ENCODE measurements at places on chromosomes 3 and 15. TPM values are rescaled to one million over a fixed set of nuclear protein-coding genes. Genes with fewer than 3 reads are reported as not detected.

DNA sequence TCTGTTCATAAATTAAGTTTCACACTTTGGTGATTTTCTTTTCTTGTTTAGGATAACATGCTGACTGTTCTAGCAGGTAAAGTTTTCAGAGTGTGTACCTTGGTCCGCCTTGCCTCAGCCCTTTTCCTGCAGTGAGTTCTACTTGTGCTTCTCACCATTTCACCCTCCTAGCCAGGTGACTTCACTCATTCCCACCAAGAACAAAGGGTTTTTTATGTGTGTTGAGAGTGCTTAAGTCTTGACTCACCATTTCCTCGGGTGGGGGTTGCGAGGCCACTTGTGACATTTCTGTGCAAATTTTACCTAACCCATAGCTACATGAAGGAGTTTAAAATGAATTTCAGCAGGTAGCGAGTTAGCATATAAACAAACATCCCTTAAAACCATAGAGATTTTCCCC lies 81.4 kb downstream of the C3orf38 start:
- DNase-seq = no peak

GRCh38 chr3:140863580-140864009 lies 78.0 kb upstream of the SLC25A36 start:
- DNase-seq = peak; percentile 80

DNA sequence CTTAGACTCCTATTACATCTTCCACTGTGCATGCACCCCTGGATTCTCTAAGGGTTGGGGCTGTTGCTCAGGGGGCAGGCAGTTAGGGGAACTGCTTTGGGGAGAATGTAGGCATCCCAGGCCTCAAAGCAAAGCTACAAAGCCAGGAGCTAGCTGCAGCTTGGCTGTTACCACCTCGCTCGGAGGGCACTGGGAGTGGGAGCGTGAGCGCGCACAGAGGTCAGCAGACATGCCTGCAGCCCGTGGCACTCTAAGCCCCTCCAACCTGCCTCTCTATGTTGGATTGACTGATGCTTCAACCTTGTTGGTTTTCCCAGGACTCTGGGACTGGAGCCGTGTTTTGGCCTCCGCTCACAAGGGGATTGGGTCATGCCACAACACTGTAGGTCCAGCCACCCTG lies 69.8 kb downstream of the CPN2 start:
- DNase-seq = no peak

GRCh38 chr3:3127432-3128010 lies 781 bp downstream of the TRNT1 start:
- DNase-seq = no peak

GRCh38 chr15:95563634-95564033 lies 766.9 kb upstream of the NR2F2 start:
- no peak for DNase-seq

- no peak for DNase-seq
Observed at GRCh38 chr15:51833772-51834171, 4.3 kb downstream of the TMOD3 start.

DNA sequence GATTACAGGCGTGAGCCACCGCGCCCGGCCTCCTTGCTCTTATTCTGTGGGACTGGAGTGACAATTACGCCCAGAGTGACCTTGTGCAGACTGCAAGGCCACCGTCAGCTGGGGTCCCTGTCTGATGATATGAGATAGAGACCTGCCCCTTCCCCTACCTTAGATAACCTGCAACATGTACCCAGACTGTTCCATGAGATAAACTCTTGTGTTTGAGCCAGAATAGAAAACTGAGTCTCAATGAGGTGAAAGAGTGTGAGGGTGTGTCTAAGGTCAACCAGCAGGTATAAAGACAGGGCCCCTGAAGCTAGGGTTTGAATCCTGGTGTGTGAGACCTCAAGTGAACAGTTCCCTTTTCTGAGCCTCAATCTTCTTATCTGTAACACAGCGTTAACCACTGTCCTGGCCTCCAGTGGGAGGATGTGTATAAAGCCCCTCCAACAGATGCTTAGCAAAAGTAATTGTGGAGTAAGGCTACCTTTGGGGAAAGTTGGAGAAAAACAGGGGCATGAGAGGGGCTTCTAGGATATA lies 6.0 kb downstream of the TADA3 start:
- no peak for DNase-seq

- no peak for DNase-seq
Observed at GRCh38 chr15:78076231-78077052, 1.1 kb downstream of the TBC1D2B start.

DNA sequence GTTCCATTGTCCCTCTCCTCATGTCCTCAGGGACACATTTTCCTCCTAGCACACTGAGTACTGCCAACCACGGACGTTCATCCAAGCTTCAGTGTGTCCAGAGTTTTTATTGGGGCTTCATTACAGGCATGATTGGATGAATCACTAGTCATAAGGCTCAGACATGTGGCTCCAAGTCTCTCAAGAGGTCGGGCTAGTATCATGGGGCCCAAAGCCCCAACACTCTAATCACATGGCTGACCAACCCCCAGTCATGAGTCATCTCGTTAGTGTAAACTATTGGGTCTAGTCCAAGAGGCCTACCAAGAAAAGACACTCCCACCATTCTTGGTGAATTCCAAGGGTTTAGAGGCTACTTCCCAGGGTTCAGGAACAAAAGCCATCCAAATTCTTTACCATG lies 4.4 kb downstream of the TERC start:
- no peak for DNase-seq

DNA sequence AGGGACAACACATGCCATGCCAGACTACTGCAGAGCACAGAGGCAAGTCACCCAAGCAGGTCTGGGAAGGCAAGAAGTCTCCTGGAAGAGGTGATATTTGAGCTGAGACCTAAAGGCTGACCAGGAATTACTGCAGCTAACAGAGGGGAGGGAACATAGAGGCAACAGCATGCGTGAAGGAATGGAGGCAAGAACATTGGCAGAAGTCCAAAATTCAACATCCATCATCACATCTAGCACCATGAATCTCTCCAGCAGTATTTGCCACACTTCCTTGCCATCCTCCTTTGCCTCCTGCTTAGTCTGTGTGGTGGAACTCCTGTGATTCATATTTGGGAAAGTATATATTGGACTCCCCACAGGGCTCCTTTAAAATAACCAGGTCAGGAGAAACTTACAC lies 870 bp upstream of the TSEN2 start:
- no peak for DNase-seq

GRCh38 chr3:35524856-35525255 lies 114.5 kb upstream of the ARPP21 start:
- no peak for DNase-seq

The MAPKAPK3 gene
- polyA plus RNA-seq = 15.8 TPM

The SOX14 gene
- polyA plus RNA-seq = not detected

The PDZRN3 gene
- 102 TPM for polyA plus RNA-seq

All from ovary (tissue), 10 donors.